NAMALWA (cell line): ENCODE measurements at places on chromosomes 2 and 18.

DNA sequence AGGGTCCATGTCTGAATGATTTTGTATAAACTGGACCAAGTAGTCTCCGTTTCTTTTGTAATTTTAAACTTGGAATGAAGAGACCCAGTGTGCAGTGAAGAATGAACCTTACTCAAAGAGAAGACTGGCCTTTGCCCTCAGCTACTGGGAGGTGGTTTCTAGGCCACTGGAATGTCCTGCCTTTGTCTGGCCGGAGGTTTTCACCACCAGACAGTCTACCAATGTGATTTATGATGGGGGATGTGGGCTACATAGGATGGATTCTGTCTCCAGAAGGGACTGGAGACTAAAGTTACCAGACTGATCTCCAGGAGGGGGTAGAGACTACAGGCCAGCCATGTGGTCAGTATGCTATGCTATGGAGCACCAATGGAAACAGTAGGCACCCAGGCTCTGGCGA is 42.8 kb upstream of the RAB31 start:
- no peak for DNase-seq

- DNase-seq = no peak
Observed at GRCh38 chr18:43572163-43572562, 294.9 kb upstream of the SYT4 start.

GRCh38 chr2:224882291-224883171 is 159.7 kb downstream of the DOCK10 start:
- DNase-seq = no peak

DNA sequence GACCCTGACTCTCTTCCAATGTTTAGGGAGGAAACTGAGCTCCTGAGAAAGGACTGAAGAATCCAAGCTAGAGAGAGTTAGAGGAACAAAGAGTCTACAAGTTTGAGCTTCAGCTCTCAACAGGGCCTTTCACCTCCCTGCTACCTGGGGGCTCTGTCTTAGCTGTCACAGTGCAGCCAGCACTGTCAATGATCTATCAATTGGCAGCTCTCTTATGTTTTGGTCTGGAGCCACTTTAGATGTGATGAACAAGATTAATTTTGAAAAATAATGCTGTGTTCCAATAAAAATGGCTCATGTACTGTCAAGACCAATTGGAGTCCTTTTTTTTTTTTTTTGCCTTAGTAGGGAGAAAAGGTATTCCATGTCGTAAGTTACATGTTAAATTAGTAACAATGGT is 215.8 kb upstream of the TRIB2 start:
- DNase-seq = no peak

DNA sequence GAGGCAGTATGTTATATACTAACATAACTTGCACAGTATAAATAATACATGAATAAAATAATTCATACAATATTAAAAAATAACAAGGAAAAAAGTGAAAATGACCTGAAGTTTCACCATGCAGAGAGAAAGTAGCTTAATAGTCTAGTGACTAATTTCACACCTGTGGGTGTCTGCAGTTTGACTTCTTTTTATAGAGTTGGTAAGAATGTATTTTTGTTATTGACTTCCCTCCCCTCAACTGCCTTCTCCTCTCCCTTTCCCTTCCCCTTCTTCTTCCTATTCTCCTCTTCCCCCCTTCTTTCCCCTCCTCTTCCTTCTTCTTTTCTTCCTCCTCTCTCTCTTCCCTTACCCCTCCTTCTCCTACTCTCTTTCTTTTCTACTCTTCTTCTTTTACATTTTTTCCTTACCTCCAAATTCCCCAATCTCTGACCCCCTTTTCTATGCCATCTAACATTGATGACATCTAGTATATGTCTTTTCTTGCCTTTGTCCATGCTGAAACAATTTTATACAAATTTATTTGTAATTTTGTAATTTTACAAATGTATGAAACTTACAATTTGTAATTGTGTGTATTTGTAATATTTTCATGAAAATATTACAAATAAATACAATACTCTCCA is 3.1 kb downstream of the DNAH6 start:
- DNase-seq = no peak

GRCh38 chr2:78353168-78353567 is 672.3 kb upstream of the REG3G start:
- no peak for DNase-seq

DNA sequence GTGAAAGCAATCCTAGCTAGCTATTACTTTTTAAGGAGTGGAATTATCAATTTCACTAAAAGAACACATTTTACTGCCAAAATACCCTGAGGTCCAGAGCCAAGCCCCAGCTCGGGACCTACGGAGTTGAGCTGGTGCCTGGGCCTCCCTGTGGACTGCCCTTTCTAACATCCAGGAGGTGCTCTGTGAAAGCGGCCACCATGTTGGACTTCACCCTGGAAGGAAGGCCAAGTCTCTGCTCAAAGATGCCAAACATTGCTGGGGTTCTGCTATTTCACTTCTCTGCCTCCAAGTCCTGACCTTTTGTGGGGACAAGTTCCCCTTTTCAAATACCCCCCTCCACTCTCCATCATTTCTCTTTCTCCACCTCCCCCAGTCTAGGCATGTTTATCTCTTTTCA is 498.7 kb upstream of the RAB6C start:
- DNase-seq = no peak

- DNase-seq = no peak
Observed at GRCh38 chr2:105373344-105373781, 25.5 kb downstream of the FHL2 start.

DNA sequence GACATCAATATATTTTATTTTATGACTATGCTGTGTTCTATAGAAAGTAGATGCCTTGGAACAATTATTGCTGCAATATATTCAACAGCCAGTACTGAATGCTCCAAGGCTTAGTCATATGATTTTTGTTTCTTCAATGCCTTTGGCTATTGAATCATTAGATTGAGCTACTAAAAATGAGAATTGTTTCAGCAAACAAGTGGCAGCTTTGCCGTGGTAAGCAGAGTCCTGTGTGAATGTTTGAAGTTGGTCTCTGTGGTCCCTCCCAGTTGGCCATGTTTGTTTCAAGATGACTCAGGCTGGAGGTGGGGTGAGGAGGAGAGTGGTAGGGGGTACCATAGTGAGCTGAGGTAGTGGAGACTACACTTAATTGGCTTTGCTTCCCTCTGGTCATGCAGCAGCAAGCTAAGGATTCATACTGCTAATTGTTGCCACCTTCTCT is 198.6 kb upstream of the EPAS1 start:
- DNase-seq = no peak

DNA sequence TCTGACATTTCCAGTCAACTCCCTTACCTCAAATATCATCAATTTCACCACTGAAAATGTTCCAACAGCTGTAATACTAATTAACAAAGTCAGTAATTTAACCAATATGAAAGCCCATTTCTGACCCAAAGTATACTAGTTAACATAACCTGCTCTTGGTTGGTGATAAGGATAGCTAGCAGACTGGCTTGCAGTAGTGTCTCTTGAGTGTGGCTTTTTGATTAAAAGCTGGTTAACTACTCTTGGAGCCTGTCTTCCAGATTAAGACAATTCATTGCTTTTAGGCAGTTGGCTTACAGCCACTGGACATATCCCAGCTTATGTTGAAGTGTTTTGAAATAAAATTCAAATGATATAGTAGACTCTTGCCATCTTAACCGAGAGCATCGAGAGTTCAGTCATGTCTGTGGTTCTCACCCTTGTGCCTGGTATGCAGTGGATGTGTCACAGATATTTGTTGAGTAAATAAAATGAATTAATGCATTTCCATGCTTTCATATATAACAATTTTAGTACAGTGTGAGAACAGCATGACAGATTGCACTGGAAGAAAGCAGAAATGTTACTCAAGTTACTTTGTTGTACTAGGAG is 158.1 kb downstream of the TANC1 start:
- no peak for DNase-seq

- DNase-seq = no peak
Observed at GRCh38 chr2:162424816-162425215, 80.9 kb downstream of the GCA start.

DNA sequence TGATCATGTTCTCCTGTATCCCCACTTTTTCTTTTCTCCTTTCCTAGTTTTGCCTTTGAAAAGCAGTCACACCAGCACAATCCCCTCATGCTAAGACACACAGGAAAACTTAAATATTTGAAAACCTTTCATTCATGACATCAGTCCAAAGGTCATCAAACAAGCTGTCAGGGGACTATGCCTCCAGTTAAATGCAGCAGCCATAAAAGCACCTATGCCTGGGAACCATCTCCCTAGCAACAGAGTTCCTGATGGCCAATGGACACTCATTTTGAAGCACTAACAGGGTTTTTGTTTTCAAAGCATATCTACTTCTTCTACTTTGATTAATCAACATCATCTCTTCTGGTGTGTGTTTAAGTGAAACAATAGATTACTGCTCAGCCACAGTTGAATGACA is 286.4 kb upstream of the PARD3B start:
- no peak for DNase-seq

- DNase-seq = no peak
Observed at GRCh38 chr2:220528180-220528675, 900.8 kb downstream of the SLC4A3 start.

DNA sequence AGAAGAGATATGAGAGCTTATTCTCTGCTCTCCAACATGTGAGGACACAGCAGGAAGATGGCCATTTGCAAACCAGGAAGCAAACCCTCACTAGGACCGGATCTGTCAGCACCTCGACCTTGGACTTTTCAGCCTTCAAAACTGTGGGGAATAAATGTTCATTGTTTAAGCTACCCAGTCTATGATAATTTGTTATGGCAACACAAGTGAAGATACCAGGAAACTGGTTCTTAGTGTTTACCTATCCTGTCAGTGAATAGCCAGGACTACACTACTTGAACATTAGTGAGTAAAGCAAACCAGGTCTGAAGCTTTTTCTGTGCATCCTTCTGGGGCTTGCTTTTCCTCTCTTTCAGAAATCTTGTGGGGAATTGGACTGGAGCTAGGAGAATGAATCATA is 44.4 kb upstream of the BARD1 start:
- no peak for DNase-seq
